Kidney epithelial cell (primary cell): ENCODE measurements at places on chromosomes 4 and X.

GRCh38 chrX:126456136-126456535, 96.5 kb downstream of the DCAF12L1 start:
- no peak for DNase-seq

DNA sequence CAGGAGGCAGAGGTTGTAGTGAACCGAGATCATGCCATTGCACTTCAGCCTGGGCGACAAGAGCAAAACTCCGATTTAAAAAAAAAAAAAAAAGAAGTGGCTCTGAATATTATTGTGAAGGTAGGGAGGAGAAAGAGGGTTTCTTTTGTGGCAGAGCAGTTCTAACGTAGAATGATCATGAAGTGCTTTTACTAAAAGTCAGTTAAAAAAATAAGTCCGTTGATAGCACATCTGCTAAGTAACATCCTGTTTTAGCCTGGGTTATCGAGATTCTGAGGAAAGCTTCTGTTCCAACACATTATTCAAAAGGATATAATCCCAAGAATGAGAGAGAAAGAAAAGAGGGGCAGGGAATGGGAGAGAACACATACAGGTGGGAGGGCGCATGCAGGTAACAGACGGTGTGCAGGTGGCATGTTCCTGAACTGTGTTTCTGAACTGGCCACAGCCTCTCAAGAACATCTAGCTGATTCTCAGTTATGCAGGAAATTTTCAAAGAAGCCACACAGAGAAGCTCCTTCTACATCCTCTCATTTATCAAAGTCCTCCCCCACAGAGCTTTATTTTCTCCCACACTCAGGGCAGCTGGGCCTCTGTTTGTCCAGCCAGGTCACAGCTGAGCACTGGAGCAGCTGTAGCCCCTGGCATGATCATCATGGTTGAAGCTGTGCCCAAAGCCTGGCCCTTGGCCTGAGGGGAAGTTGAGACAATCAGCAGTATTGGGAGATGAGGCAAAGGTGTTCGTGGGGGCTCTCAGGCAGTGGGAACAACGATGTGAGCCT, 342.3 kb downstream of the ZNF674 start:
- no peak for DNase-seq

- no peak for DNase-seq
Observed at GRCh38 chr4:102234243-102234838, 110.9 kb downstream of the SLC39A8 start.

DNA sequence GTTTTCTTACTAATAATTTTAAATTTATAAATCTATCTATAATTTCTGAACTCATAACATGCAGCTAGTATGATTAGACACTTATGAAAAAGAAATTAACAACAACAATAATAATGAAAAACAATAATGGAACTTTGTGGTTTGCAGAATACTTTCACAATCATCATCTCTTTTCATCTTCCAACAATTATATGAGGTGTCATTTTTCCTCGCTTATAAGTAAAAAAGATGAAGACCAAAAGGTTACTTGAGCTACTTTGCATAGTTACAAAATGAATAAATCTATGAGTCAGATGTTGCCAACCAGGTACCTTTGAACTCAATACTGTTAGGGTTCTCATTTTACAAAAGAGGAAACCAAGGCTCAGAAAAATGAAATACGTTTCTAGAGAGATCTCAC, 98.5 kb upstream of the ELOVL6 start:
- DNase-seq, result no peak

- no peak for DNase-seq
Observed at GRCh38 chr4:8353158-8353669, 83.7 kb downstream of the HTRA3 start.

DNA sequence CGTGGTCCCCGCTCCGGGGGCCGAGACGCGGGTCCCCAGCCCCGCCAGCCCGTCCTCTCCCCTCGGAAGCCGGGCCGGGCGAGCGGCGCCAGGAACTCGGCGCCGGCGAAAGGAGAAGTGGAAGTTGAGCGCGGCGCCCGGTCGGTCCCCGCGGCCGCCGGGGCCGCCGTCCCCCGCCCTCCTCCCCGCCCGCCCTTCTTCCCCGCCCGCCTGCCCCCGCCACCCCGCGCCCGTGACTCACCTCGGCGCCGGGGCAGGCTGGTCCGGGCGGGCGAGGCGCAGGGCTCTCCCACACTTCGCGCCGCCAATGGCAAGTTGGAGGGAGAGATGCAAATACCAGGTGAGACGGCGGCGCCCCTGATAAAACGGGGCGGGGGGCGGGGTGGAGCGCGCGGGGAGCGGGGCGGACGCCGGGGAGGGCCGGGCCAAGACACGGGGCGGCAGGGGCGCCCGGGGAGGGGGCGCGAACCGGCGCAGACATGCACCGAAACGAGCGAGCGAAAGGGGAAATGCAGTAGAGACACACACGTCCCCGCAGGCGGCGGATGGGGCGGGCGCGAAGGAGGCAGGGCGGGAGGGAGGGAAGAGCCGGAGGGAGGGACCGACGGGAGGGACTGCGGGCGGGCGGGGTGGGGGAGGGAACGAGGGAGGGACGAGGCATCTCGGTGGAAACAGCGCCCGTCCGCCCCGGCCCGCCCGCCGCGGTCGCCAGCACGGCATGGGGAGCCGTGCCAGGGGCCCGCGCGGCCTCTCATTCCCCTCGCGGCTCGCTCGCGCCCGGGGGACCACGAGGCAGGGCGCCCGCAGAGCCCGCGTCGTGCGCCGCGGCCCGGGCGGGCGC, at the start of gene ELF4:
ELF4 (minus strand) TSS at position 119 of the 841 bp plus-strand sequence. CDS start 29,167 bp downstream, outside the sequence.
- DNase-seq, result no peak

DNA sequence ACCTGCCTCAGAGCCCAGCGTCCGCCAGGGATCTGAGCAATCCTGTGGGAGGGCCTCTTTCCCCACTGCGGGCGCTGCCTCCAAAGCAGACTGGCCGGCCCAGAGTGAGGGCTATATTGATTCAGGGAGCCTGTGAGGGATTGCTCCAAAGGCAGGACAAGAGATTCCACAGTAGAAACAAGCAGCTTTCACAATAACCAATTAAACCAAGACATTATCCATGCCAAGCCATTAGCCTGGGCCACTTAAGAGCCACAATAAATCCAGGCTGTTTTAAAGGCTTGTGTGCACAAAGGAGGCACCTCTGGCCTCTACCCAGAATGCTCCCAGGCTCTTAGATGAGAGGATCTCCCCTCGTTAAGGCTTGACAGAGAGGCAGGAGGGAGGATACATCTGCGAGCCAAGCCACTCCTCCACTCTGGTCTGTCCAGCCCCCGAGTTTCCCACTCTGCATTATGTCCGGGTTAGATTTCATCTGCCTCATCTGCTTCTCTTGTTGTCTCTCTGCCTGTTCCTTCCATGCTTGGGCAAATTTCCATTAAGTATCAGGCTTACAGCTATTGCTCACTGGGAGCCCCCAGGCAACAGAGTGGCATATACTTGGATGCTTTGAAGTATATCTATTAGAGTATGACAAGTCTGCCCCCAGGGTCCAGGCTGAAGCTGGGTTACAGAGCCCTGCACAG, 357.9 kb downstream of the UNC5C start:
- no peak for DNase-seq

GRCh38 chr4:76767983-76768382, 130.0 kb downstream of the SOWAHB start:
- no peak for DNase-seq

DNA sequence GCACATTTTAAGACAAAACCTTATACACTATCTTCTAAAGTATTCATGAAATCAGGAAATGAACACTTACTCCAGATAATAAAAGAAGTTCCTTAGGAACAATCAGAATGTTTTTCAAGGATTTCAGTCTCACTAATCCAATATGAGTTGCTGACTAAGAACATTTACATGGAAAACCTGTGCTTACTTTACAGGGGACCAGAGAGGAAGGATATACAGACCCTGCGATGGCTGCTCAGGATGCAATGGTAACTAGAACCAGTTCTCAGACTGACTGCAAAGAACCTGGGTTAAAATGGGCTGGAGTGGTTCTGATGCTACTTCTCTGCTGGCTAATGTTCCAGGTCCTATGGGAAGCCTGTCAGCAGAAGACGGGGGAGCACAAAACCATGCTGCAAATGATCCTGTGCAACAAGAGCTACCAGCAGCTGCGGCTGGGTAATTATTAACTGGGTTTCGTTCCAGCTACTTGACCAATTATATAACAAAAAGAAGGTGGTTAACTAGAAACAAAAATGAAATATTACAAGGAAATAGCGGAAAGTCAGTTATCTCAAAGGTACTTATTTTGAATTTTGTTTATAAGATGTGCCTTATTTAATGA, 85.3 kb downstream of the ANXA10 start:
- DNase-seq, result no peak

- no peak for DNase-seq
Observed at GRCh38 chr4:48255072-48255958, 14.3 kb downstream of the TEC start.

DNA sequence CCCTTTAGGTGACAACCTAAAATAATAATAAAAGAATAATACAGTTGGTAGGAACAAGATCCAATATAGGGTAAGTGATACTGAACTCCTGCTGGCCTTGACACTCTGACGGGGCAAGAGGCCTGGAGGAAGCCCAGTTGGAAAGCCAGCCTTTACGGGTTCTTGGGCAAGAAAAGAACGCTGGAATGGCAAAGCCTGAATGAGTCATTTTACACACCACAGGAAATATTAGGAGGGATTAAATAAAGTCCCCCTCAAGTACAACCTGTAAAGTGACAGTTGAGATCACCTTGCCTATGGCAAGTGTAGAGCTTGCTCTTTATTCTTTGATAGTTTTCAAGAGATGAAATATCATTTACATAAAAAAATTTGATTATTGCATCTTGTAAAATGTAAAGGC, 244.5 kb upstream of the TLL1 start:
- DNase-seq, result no peak

- no peak for DNase-seq
Observed at GRCh38 chr4:69689599-69689998, 36.6 kb upstream of the UGT2A1 start.

DNA sequence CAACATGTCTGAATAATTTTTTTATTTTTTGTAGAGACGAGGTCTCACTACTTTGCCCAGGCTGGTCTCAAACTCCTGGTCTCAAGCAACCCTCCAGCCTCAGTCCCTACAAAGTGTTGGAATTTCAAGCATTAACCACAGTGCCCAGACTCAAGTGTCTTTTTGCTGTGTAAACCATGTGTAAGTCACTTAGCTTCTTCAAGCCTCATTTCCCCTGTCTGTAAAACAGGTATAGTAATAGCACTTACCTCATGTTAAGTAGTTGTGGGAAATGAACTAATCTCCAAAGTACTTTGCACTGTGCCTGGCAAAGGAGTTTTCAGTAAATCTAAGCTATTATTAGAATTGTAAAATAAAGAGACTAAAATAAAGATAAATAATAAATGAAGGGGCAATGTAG, 35.7 kb downstream of the STBD1 start:
- peak; percentile 18 for DNase-seq

- DNase-seq, result peak; percentile 48
Observed at GRCh38 chr4:26088433-26088928, 174.5 kb downstream of the SMIM20 start.

DNA sequence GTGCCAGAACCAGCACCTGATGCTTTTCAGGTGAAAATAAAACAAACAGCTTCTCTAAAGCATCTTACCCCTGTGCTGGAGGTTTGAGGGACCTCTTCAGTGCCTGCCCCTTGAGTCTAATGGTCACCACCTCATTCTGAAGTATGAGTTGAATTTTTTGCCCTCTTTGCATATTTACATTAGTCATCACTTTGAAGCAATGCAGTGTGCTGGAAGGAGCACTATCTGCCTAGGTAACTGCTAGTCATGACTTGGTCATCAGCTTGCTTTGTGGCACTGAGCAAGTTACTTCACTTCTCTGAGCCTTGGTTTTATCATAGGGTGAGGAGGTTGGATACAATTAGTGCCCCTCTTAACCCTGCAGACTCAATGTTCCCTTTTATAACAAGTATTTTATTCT, 44.9 kb downstream of the SPATA18 start:
- no peak for DNase-seq

DNA sequence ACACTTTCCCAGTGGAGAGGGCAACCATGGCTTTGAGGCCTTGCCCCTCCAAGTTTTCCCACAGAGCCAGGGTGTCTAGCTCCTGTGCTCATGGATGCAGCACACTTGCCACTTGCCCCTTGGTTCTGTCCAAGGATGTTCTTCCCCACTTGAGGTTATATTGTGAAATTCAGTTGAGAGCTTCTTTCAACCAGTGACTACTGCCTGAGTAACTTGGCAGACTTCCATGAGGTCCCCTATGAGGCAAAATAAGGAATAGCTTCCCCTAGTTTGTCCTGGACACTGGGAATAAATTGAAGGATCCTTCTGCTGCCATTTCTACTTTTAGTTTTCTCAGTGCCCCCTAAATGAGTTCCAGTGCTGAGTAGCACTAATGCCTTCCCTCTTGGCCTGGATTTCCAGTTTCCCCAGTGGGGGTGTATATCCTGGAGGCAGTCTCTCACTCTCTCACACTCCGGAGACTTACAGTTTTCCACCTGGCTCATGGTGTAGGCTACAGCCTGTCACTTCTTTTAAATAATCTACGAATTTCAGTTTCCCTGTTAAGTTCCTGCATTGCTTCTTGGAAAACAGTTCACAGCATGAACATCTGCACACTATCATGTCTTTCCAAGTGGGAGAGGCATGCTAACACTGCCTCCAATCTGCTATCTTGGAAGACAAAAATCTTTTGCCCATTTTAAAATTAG, 36.4 kb upstream of the ADH4 start:
- DNase-seq, result peak; percentile 14

- DNase-seq, result no peak
Observed at GRCh38 chr4:182139491-182139890, 103.7 kb upstream of the TENM3 start.

- no peak for DNase-seq
Observed at GRCh38 chrX:39115166-39115565, 313.9 kb downstream of the MID1IP1 start.

- no peak for DNase-seq
Observed at GRCh38 chr4:75849461-75849860, 52.8 kb downstream of the PPEF2 start.

DNA sequence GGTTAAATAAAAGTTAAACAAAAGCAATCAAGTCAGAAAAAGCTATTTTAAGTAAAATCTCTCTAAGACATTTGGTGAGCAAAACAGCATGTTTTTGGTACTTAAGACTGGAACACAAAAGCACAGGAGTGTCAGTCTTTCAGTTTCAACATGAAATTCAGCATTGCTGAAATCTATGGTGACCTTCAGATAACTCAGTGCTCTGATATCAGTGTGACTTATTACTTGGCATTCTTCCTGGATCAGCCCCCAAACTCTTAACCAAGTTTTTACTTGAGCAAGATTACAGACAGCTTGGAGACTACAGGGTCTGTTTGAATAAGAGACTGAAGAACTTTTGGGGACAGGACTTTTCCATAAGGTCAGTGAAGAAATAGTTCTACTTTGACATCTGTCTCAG, 437.2 kb downstream of the RAPGEF2 start:
- no peak for DNase-seq

GRCh38 chr4:78313754-78314120, 237.8 kb upstream of the ANXA3 start:
- DNase-seq, result no peak

DNA sequence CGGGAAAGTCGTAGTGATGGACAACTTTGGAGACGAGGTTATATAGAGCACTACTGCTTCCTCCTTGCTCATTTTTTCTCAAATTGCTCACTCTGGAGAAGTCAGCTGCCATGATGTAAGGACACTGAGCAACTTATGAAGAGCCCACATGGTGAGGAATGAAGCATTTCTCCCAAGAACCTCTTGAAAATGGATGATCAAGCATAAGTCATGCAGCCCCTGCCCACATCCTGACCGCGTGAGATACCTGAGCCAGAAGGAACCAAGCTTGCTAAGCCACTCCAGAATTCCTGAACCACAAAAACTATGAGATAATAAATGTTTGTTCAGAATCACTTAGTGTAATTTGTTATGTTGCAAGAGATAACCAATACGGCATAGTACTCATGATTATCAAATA, 42.8 kb downstream of the PDE5A start:
- peak; percentile 7 for DNase-seq
